Hematopoietic multipotent progenitor cell treated with erythropoietin and hydrocortisone succinate and interleukin-3 and kit ligand, for 15 days (in vitro differentiated cells): ENCODE measurements at places on chromosomes 5 and 9.

- no peak for DNase-seq
Observed at GRCh38 chr9:14221119-14221518, 92.8 kb downstream of the NFIB start.

DNA sequence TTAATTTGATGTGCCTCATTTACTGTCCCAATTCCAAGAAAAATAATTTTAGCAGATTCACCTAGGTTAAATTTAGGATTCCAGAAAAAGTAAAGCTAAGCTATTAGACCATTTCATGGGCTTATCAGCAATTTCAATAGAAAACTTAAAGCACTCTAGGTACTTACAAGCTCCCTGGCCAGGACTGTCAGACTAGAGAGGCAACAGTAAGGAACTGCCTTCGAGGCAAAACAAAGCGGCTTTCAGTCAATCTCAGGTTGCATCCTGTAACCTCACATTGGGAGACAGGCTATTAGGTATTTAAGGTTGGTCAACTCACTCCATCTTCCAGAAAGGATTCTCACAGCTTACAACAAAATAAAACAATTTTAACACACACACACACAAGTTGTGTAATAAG, 48.7 kb upstream of the FSD1L start:
- no peak for DNase-seq

- DNase-seq, result no peak
Observed at GRCh38 chr9:76891874-76892273, 14.0 kb downstream of the PRUNE2 start.

- DNase-seq, result no peak
Observed at GRCh38 chr5:545641-546375, 21.6 kb upstream of the SLC9A3 start.

GRCh38 chr9:108469654-108470053, 386.1 kb downstream of the ACTL7B start:
- DNase-seq, result no peak

DNA sequence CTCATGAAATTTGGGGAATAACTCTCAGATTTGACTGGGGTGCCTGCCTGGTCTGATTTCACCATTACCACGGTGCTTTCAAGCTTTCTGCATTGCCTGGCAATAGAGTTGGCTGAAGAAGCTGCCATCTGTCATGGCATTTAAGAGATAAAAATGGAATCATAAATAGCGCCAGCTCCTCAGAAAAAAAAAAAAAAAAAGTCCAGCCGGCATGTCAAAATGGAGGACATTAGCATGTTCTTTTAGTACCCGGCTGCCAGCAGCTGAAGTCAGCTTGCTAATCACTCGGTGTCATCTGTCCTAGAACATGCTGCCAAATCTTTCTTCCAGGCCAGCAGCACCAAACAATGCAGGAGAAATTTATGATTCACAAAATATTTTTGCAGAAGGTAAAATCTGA, 57.7 kb upstream of the CER1 start:
- no peak for DNase-seq

- DNase-seq, result no peak
Observed at GRCh38 chr5:102959055-102959454, 160.9 kb downstream of the GIN1 start.

DNA sequence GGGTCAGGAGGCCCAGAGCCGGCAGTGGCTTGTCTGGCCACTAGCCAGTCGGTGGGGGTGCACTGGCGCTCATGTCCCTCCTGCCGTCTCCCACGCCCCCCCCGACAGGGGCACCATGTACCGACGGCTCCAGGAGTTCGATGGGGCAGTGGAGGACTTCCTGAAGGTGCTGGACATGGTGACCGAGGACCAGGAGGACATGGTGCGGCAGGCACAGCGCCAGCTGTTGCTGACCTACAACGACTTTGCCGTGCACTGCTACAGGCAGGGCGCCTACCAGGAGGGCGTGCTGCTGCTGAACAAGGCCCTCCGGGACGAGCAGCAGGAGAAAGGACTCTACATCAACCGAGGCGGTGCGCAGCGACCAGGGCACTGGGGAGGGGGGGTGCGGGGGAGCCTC, 8.1 kb downstream of the TTC16 start:
- DNase-seq, result no peak

GRCh38 chr9:69171049-69171448, 3.0 kb upstream of the TJP2 start:
- no peak for DNase-seq

GRCh38 chr5:151183456-151184245, 26.1 kb upstream of the ANXA6 start:
- no peak for DNase-seq

DNA sequence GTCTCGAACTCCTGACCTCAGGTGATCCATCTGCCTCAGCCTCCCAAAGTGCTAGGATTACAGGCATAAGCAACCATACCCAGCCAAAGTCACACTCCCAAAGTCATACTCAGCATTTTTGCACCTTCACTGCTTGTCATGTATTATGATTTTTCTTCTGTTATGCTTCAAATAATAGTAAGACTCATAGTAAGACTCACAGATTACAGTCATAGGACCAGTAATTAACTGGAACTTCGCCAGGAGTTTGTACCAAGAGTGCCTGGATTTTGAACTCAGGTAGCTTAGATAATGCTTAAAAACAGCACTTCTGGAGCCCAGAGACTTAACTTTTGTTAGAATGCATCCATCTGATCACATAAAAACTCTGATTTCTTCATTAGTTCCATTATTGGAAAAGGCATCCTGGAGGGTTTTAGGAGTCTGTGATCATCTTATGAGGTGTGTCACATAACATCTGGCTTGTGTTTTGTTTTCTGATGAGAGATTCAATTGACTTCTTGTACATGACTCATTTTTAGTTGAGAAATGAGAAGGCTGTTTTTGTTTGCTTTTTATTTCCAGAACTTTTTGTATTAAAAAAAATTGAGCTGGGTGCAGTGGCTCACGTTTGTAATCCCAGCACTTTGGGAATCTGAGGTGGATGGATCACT, 131.5 kb downstream of the ADAMTS19 start:
- DNase-seq, result no peak

GRCh38 chr5:109750463-109750862, 60.7 kb downstream of the MAN2A1 start:
- DNase-seq, result no peak

DNA sequence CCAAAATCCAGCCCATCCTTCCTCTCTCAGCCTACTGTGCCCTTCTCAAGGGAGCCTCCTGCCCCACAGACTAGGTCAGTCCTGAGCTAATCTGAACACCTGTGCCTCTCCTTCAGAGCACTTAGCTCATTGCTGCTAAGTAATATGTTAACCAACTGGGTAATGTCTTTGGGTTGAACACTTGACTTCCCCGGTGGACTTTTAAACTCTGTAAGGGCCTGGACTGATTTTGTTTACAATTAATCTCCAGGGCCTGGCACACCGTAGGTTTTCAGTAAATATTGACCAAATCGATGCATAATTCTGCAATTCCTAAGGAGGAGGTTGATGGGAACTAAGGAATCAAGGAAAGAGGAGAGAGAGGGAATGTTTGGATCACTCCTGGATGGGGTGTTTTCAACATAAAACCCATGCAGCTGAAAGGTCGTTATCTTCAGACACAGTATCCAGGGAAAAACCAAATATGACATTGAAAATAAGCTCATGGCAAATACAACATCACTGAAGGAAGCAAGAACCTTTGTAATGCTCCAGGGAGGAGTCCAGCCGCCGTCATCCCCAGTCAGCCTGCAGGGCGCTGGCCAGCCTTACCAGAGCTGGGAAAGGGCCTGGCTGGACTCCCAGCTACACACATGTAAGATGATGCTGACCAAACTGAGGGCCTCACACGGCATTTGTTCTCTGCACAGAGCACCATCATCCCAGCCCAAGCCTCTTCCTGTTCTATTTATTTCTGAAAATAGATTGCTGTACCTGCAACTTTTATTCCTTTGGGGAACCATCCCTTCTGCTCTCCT, 166.3 kb downstream of the C5orf15 start:
- no peak for DNase-seq

DNA sequence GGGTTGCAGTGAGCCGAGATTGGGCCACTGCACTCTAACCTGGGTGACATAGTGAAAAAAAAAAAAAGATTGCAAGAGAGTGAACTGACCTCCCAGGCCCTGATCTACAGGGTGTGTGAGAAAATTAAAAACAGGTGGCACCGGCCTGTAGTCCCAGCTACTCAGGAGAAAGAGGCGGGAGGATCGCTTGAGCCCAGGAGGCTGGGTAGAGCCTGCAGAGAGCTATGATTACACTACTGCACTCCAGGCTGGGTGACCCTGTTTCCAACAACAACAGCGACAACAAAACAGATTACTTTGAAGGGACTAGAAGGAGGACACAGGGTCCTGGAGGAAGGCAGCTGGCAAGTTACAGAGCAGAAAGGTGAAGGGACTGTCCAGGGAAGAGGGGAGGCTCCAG, 42.2 kb upstream of the FABP6 start:
- no peak for DNase-seq

- no peak for DNase-seq
Observed at GRCh38 chr5:17087035-17087434, 130.4 kb upstream of the BASP1 start.

- DNase-seq, result no peak
Observed at GRCh38 chr5:1901061-1901460, 18.3 kb upstream of the IRX4 start.

- DNase-seq, result no peak
Observed at GRCh38 chr9:129497813-129498450, 123.0 kb downstream of the C9orf50 start.

GRCh38 chr5:54985301-54986268, at the start of gene ESM1:
Gene ESM1 (minus strand): TSS chr5:54985593. CDS start chr5:54985517, 76 bp downstream.
- no peak for DNase-seq

GRCh38 chr9:90822866-90823265, 21.2 kb downstream of the SYK start:
- DNase-seq, result no peak

DNA sequence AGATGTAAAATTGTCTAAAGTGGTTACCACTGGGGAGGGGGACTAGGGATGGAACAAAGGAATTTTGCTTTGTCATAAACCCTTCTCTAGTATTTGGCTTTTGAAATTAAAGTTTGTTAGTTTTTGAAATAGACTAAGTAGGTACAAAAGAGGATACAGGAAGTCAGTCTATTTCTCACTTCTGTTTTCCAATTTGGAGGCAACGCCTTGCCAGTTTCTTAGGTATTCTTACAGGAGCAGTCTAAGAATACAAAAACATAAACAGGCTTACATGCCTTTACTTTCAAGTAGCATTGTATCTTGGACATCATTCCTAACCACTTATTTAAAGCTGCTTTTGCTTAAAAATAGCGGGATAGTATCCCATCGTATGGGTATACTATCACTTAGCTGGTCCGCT, 34.4 kb downstream of the ALG2 start:
- no peak for DNase-seq

- no peak for DNase-seq
Observed at GRCh38 chr5:133456933-133457402, 155.4 kb downstream of the FSTL4 start.

GRCh38 chr5:158648631-158649030, 451.1 kb downstream of the EBF1 start:
- no peak for DNase-seq

- no peak for DNase-seq
Observed at GRCh38 chr9:3177146-3177761, 333.4 kb upstream of the PUM3 start.

- no peak for DNase-seq
Observed at GRCh38 chr5:40634154-40634553, 45.6 kb upstream of the PTGER4 start.

DNA sequence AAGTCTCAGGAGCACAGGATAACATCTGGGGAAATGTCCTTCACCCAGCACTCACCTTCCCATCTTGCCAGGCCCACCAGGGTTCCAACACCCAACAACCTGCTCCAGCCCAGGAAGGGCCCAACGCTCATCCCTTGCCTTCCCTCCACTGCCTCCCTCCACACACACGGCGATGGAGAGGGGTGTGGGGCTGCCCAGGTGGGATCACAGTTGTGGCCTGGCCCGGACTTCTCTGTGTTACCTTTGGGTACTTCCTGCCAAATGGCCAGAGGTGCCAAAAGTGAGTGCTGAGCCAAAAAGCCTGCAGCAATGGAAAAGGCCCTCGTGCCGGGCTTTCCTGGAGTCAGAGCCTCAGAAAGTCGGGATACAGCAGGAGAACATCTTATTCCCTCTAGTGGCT, 15.6 kb upstream of the TDRD7 start:
- no peak for DNase-seq

GRCh38 chr9:100933656-100934055, 94.9 kb upstream of the PLPPR1 start:
- DNase-seq, result no peak

GRCh38 chr5:55236800-55237199, 3.4 kb upstream of the CCNO start:
- DNase-seq, result no peak

DNA sequence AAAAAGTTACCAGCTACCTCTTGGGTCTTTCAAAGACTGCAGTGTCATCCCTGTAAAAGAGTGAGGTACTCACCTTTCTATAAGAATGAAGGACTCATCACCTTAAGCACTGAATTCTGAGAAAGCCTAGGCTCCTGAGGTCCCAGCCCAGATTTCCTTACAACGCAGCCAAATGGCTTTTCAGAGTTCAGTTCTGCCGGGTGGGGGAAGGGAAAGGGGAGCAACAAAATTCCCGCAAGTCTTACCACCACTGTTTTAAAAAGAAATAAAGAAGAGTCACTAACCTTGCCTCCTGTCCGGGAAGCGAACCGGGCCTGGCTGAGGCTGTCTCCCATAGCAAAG, 373 bp downstream of the ADAMTS12 start:
- DNase-seq, result no peak

- no peak for DNase-seq
Observed at GRCh38 chr9:129310666-129311350, 132.7 kb upstream of the IER5L start.

DNA sequence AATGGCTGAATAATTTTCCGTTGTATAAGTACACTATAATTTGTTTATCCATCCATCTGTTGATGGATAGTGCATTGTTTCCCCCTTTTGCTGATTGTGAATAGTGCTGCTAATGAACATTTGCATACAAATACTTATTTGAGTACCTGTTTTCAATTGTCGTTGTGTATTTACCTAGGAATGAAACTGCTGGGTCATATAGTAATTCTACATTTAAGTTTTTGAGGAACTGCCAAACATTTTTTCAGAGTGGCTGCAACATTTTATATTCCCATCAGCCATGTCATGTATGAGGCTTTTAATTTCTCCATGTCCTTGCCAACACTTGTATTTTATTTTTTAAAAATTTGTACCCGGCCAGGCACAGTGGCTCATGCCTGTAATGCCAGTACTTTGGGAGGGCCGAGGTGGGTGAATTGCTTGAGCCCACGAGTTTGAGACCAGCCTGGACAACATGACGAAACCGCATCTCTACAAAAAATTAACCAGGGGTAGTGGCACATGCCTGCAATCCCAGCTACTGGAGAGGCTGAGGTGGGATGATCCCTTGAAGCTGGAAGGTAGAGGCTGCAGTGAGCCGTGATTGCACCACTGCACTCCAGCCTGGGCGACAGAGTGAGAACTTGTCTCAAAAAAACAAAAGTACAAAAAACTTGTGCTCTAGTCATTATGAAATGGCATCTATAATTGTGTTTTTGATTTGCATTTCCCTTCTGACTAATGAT, 2.2 kb upstream of the ANXA6 start:
- DNase-seq, result no peak

GRCh38 chr5:133519191-133519590, 93.2 kb downstream of the FSTL4 start:
- no peak for DNase-seq
